ENCODE measurements at places on chromosomes 7 and 10.

DNA sequence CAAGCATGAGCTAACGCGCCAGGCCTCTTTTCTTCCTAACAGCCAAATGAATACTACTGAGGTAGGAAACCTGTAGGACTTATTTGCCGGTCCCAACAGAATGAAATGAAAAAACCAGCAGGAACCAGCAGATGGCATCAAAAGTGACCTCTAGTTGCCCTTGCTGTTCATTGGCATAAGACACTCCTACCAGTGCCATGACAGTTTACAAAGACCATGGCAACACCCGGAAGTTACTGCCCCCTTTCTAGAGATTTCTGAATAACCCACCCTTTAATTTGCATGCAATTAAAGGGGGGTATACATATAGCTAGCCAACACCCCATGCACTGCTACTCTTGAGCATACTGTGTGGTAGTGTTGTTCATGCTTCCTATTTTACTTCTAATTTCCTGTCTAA is 65.2 kb downstream of the ATE1 start:
- H3K27ac ChIP-seq: no peak overlapping the region
- H3K4me1 ChIP-seq: peaks cover 16% of the 10 kb centered on the region
- DNase-seq: no peak
- H3K27me3 ChIP-seq: no peaks in the 10 kb centered on the region
- H3K36me3 ChIP-seq: peaks cover 4% of the 10 kb centered on the region

DNA sequence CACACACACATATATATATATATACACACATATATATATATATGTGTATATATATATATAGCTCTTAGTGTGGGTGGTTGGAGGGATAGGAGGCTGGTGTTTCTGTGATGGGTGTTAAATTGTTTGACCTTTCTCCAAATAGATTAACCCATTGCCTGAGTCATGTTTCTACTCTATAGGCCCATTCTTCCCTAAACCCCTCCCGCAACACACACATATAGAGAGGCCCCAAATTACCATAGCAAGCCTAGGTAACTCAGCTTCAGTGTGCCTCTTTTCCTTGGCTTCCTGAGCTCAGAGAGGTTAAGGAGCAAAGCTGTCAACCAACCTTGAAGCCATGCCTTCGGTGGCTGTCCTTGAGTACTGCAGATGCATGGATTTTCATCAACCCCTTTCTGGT is 98.7 kb upstream of the ADO start:
- DNase-seq: no peak
- H3K4me3 ChIP-seq: no peak overlapping the region
- no peaks in the 10 kb centered on the region for H3K27me3 ChIP-seq
- peaks cover 17% of the 10 kb centered on the region for H3K4me1 ChIP-seq
- H3K36me3 ChIP-seq: peaks cover 13% of the 10 kb centered on the region

- H3K36me3 ChIP-seq: no peaks in the 10 kb centered on the region
- H3K27ac ChIP-seq: no peak overlapping the region
- H3K27me3 ChIP-seq: no peaks in the 10 kb centered on the region
- H3K4me3 ChIP-seq: no peak overlapping the region
Observed at GRCh38 chr7:49294611-49295010, 370.3 kb downstream of the CDC14C start.

DNA sequence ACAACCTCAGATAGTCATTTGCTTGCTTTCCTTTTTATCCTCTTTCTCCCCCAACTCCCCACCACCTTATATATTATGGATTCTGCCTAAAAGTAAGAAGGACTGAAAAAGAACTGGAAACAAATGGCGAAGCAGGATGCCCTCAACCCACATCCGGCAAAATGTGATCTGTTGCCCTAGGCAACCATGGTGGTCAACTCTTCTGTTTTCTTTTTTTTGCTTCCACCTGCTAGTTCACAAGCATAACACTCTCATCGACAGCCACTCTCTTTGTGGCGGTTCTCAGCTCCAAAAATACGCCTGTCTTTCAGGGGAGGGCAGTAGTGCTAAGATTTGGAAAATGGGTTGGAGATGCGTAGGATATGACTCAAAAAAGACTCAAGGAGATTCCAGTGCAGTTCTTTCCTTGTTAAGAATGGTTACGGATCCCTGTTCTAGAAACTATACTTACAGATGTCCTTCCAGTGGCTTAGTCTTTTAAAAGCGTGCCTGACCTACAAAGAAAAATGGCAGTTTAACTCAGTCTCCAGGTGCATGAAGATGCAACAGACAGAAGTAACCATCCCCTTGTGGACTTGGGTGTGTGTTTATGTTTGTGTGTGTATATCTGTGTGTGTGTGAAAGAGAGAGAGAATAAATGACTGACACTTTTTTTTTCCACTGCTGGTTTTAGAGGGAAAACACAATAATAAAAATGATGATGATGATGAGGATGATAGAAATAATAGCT is 10.7 kb downstream of the APBB1IP start:
- peaks cover 86% of the 10 kb centered on the region for H3K4me1 ChIP-seq
- peak overlapping the region; percentile 81 for H3K4me3 ChIP-seq
- H3K27ac ChIP-seq: peak overlapping the region; percentile 89
- H3K36me3 ChIP-seq: peaks cover 22% of the 10 kb centered on the region
- DNase-seq: peak; percentile 78
- no peaks in the 10 kb centered on the region for H3K27me3 ChIP-seq

- H3K27ac ChIP-seq: peak overlapping the region; percentile 20
- peak overlapping the region; percentile 30 for H3K4me3 ChIP-seq
- no peaks in the 10 kb centered on the region for H3K36me3 ChIP-seq
- peaks cover 73% of the 10 kb centered on the region for H3K4me1 ChIP-seq
- DNase-seq: no peak
Observed at GRCh38 chr7:50210706-50211115, 93.8 kb upstream of the IKZF1 start.

DNA sequence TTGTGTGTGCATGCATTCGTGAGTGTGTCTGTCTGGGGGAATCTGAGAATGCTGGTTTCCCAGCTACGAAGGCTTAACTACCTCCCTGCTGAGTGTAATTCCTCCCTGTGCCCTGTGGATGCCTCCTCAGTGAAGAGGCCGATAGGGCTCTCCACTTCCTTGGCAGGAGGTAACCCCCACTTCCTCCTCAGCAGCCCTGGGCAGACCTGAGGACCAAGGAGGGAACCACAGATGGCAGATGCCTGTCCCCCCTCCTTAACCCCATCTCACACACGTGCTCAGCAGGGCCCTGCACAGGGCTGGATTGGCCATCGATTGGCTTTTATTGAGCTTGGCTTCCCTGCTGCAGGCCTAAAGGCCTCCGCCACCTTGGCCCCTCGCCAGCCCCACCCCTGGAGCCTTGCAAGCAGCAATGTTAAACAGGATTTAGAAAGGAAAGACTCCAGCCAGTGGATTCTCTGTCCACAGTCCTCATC is 45.6 kb upstream of the LRRC4 start:
- H3K27ac ChIP-seq: no peak overlapping the region
- H3K27me3 ChIP-seq: no peaks in the 10 kb centered on the region
- no peak overlapping the region for H3K4me3 ChIP-seq
- peaks cover 12% of the 10 kb centered on the region for H3K4me1 ChIP-seq
- no peak for DNase-seq

GRCh38 chr7:149703044-149703650 is 70.2 kb downstream of the ZNF467 start:
- no peak overlapping the region for H3K4me3 ChIP-seq
- peaks cover 12% of the 10 kb centered on the region for H3K27me3 ChIP-seq
- H3K36me3 ChIP-seq: peaks cover 5% of the 10 kb centered on the region
- no peak overlapping the region for H3K27ac ChIP-seq
- DNase-seq: no peak

GRCh38 chr7:20839196-20839735 is 52.6 kb upstream of the SP8 start:
- H3K27me3 ChIP-seq: no peaks in the 10 kb centered on the region
- no peak for DNase-seq

DNA sequence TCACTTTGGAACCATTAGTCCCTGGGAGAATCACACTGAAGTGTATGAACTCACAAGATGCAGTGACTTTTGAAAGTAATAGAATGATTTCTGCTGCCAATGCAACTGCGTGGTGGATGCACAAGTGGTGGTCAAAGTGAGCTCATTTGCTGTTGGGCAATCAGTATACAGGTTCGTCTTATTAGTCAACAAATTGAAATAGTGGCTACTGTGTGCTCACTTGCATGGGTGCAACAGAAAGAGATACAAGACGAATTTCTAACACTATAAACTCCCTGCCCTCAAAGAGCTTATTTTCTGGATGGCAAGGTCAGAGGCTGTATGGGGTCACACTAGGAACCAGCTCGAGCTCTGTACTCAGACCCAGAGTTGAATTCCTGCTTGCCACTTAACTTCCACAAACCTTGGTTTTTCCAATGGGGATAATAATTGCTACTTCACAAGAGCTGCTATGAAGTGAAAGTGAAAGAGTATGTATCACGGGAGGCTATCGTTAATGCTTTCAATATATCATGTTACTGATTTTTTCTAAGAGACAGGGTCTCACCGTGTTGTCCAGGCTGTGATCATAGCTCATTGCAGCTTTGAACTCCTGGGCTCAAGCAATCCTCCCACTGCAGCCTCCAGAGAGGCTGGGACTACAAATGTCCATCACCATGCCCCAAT is 8.3 kb upstream of the BCL7B start:
- peaks cover 15% of the 10 kb centered on the region for H3K4me1 ChIP-seq
- H3K36me3 ChIP-seq: peaks cover 9% of the 10 kb centered on the region
- peak overlapping the region; percentile 90 for H3K4me3 ChIP-seq
- no peak for DNase-seq
- no peaks in the 10 kb centered on the region for H3K27me3 ChIP-seq

DNA sequence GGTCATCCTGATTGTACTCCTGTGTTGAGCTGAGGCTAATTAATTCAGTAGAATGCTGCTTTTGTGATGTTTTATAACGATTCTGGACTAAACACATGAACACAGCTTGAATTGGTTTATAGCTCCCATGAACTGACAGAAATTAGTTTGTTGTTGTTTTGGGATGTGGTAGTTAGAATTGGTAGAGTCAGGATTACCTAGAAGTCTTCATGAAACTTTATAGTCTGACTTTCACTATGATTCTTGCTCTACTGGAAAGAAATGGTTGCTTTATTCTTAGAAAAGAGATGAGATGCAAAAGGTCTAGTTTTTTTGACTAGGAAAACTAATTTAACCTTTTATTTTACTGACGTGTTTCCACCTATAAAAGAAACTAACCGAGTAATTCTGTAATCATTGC is 23.4 kb upstream of the TRUB1 start:
- no peak for DNase-seq
- H3K4me1 ChIP-seq: no peaks in the 10 kb centered on the region
- H3K27me3 ChIP-seq: peaks cover 6% of the 10 kb centered on the region
- H3K36me3 ChIP-seq: no peaks in the 10 kb centered on the region
- no peak overlapping the region for H3K27ac ChIP-seq

DNA sequence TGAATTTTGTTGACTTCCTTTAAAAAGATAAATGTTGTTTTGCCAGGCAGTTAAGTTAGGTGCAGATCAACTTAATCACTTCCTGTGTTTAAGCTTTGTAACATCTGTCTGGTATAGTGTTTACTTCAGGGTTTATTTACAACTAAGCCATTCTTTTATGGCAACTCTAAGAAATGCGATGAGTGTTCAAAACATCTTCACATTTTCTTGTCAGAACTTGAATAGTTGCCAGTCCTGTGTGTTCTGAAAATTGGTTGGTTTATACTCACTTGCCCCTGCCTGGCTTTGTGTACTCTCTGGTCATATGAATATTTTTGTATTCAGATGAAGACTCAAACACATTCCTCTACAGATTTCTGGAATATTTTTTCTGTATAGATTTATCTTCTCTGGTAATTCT is 327.2 kb downstream of the MDFIC start:
- H3K27me3 ChIP-seq: no peaks in the 10 kb centered on the region
- H3K4me1 ChIP-seq: no peaks in the 10 kb centered on the region
- H3K36me3 ChIP-seq: peaks cover 7% of the 10 kb centered on the region
- H3K27ac ChIP-seq: no peak overlapping the region
- no peak overlapping the region for H3K4me3 ChIP-seq

GRCh38 chr10:69837261-69837660 is 35.6 kb downstream of the COL13A1 start:
- H3K27ac ChIP-seq: no peak overlapping the region
- no peak for DNase-seq
- H3K27me3 ChIP-seq: peaks cover 23% of the 10 kb centered on the region
- H3K4me1 ChIP-seq: peaks cover 32% of the 10 kb centered on the region
- H3K4me3 ChIP-seq: no peak overlapping the region

- no peak for DNase-seq
- no peak overlapping the region for H3K27ac ChIP-seq
- H3K27me3 ChIP-seq: peaks cover 26% of the 10 kb centered on the region
- H3K4me1 ChIP-seq: no peaks in the 10 kb centered on the region
Observed at GRCh38 chr7:30968747-30969603, 5.2 kb downstream of the GHRHR start.

DNA sequence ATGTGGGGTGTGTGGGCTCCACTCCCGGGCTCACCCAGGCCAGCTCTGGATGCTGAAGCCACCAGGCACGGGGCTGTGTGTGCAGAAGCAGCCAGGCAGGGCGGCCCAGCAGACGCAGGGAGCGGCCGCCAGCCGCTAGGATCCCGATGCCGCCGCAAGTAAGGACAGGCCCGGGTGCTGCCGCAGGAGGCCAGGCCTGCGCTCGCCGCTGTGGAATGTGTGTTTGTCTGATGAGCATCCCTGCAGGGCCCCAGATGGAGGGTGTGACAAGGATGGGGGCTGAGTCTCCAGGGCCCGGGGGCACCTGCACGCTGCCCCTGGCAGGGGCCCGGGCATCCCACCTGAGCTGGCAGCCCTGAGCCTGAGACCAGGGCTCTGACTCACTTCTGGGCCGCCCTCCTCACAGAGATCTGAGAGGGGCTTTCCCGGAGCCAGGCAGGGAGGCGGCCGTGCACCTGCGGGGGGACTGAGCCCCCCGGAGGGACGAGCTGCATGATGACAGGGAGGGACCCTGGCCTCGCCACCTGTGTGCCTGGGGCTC is 101.5 kb downstream of the FOXL3 start:
- no peak overlapping the region for H3K4me3 ChIP-seq
- H3K27ac ChIP-seq: no peak overlapping the region
- H3K4me1 ChIP-seq: no peaks in the 10 kb centered on the region
- H3K36me3 ChIP-seq: peaks cover 12% of the 10 kb centered on the region
- H3K27me3 ChIP-seq: peaks cover 11% of the 10 kb centered on the region

- H3K4me1 ChIP-seq: peaks cover 22% of the 10 kb centered on the region
- no peaks in the 10 kb centered on the region for H3K27me3 ChIP-seq
- H3K4me3 ChIP-seq: peak overlapping the region; percentile 82
Observed at GRCh38 chr10:133388973-133389818, 4.8 kb upstream of the MTG1 start.

DNA sequence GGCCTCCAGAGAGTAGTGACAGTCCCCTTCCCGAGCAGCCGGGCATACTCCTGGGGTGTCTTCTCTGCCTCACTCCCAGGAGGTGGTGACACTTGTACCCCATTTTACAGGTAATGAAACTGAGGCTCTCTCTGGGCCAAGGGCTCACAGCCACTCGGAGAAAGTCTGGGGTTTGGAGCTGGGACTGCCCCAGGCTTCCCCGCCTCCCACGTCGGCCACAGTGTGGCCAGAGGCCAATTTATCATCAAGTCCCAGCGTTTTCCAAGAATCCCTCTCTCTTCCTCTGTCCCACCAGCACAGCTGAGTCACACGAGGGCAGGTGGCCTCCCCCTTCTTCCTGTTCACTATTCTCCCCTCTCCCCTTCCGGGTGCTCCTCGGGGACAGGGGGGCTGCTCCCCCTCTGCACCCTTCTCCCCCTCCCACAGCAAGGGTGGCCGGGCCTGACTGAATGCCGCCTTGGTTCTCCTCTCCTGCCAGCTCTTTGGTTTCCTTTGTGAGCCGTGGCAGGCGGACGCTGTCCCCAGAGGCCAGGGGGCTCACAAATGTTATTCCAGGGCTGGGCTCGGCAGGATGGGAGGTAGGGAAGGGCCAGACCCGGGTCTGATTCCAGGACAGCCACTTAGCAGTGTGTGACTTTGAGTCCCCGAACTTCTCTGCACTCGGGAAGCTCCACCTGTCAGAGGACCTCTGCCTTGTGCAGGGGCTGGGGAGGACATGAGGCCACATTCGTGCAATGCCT is 17.7 kb downstream of the CLIP2 start:
- H3K36me3 ChIP-seq: no peaks in the 10 kb centered on the region
- DNase-seq: peak; percentile 79
- H3K27ac ChIP-seq: no peak overlapping the region
- H3K4me3 ChIP-seq: peak overlapping the region; percentile 77
- no peaks in the 10 kb centered on the region for H3K27me3 ChIP-seq
- peaks cover 21% of the 10 kb centered on the region for H3K4me1 ChIP-seq
